ENCODE measurements at places on chromosomes 7 and 10.

- no peak for DNase-seq
These were observed 19.9 kb downstream of the ELN start for GRCh38 chr7:74047804-74048380.

GRCh38 chr7:29156907-29157452, 10.6 kb upstream of the CPVL start:
- DNase-seq: no peak

GRCh38 chr10:124879136-124879535, 62.8 kb upstream of the ZRANB1 start:
- no peak for DNase-seq

DNA sequence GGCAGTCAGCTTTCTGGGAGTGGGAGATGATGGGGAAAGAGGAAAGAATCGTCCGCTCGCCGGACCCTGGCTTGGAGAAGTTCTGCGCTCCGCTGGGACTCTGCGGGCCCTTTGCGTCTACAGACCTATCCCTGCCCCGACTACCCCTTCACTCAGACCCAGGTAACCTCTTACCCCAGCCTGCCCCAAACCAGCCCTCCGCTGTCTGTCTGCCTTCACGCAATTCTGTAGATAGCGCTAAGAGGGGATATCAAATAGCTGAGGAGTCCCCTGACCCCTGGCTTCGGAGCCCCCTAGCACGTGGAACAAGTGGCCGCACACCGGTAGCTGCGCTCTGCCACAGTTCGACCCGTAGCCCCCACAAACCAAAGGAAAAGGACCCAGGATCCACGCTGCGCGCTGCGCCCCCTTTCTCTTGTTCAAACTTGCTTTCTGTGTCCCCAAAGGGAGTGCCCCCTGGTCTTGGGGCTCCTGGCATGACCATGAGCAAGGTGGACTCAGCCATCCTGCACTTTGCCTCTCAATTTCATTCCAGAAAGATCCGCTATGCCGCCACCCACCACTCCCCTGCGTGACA, 7.0 kb downstream of the HOXA4 start:
- no peak for DNase-seq

DNA sequence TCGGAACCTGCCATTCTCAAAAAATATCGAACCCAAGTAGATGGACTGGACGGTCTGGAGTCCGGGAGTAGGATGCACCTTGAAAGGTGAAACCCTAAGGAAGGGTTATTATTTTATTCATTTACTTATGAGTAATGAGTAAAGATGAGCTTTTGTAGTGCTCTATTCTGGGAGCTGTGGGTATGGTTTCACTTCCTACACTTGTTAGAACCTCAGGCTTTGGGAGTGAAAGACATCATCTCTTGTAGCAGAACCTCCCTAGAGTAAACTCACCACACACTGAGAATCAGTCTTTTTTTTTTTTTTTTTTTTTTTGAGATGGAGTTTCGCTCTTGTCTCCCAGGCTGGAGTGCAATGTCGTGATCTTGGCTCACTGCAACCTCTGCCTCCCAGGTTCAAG, 389.4 kb upstream of the AUTS2 start:
- DNase-seq: no peak

DNA sequence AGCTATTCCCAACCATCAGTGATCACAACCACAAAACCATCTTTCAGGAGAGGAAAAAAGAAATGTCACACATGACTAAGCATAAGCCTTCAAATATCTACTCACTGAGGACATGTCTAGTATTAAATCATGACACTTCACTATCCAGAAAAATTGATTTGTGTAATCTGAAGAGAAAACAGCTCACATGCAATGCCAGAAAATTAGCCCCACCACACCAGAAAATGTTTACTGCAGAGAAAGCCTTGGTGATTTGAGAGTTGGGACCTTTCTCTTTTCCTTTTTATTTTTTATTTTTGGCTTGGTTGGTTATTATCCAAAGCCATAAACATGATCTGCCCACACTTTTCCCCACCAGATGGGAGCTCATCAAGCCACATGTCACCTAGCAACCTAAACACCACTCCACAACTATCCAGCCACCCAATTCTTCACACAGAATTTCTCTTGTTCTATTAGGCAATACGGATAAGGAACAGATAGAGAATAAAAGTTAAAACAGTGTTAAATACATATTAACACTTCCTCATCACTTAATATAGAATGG, 3.1 kb downstream of the PARD3 start:
- no peak for DNase-seq

GRCh38 chr7:83586281-83586680, 62.7 kb downstream of the SEMA3E start:
- DNase-seq: no peak

DNA sequence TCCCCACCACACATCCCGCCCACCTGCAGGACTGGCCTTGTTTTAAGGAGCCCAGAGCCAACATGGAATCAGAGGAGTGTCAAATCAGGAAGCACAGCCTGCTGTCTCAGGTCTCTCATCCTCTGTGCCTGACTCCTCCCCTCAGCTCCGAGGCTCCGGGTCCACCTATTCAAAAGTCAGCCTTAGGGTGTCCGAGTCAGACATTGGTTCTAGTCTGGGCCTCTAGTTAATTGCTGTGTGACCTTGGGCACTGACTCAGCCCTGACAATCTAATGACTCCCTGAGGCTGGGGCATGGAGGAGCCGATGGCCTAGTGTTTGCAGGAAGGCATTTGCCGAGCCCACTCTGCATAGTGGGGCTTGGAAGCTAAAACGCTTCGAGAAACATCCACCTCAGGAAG, 223.1 kb upstream of the PPP2R2D start:
- no peak for DNase-seq

DNA sequence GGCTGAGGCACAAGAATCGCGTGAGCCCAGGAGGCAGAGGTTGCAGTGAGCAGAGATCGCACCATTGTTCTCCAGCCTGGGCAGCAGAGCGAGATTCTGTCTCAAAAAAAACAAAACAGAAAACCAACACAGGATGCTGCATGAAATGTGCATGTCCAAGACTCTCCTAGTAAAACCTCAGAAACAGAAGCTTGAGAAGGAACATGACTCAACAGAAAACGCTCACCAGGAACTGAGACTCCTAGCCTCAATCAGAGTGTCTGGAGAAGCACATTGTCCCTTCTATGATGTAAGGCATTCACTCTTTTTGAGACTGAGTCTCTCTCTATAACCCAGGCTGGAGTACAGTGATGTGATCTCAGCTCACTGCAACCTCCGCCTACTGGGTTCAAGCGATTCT, 168.3 kb downstream of the MYOF start:
- no peak for DNase-seq

DNA sequence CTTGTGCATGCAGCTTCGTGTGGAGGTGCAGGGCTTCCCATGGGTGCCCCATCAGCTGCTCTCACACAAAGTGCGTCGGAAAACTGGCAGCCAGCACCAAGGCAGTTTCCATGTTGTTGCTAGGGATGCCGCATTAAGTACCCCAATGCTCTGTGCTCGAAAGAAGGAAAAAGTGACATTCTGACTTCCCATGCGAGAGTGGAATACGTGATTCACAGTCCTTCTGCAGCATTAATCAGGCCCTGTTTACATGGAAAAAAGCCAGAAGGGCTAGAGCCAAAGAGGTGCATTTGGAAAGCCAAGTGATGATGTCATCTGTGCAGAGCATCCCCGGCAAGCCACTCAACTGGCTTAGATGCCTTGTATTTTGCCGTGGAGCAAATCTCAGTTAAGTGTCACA, 258.3 kb downstream of the GATA3 start:
- DNase-seq: no peak

Data from activated gamma-delta T cell (primary cell).